ENCODE measurements at places on chromosomes 4 and X.

GRCh38 chrX:31251336-31251735 lies 179.5 kb upstream of the FTHL17 start:
- peak; percentile 12 for DNase-seq

- no peak for DNase-seq
Measured at GRCh38 chrX:13270360-13270759, 49.5 kb downstream of the ATXN3L start.

- DNase-seq, result no peak
Measured at GRCh38 chr4:173345648-173346047, 11.5 kb upstream of the HMGB2 start.

DNA sequence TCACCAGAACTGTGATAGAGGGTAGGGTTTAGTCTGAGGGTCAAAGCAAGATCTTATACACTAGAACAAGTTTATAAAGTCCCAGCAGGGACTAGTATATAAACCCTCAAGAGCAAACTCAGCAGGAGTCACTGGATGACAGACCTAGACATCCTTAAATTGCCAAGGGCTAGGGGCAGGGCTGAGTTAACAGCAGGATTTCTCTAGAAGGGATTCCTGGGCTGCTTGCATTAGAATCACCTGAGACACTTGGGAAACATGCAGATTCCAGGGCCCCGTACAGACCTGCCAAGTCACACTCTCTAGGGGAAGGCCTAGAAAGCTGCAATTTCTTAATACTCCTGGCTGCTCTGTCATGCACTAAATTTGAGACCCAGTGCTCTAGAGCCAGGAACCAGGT lies 6.6 kb upstream of the GPR50 start:
- DNase-seq, result no peak

GRCh38 chr4:74057588-74057987 lies 19.1 kb upstream of the CXCL3 start:
- no peak for DNase-seq

- no peak for DNase-seq
Measured at GRCh38 chr4:122412547-122412946, 33.7 kb downstream of the ADAD1 start.

DNA sequence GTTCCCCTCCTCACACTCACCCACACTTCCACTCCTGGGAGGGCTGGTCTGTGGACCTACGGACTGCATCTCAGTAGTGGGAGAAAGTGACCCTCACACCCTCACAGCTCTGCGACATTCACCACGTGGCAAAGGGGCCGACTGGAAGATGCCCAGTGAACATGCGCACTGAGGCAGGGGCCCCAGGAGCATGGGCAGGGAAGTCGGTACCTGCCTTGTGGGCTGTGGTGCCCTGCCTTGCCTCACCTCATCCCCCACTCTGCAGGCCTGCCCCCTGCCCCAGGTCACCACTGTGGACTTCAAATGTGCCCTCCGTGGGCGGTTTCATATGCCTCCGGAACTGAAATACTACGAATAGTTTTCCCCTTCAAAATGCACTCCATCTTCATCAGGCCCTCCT lies 46.2 kb upstream of the XAGE1B start:
- no peak for DNase-seq

- DNase-seq, result peak; percentile 4
Measured at GRCh38 chr4:74262522-74262921, 45.7 kb upstream of the EPGN start.

GRCh38 chr4:57064811-57065711 lies 45.1 kb downstream of the IGFBP7 start:
- peak; percentile 98 for DNase-seq

DNA sequence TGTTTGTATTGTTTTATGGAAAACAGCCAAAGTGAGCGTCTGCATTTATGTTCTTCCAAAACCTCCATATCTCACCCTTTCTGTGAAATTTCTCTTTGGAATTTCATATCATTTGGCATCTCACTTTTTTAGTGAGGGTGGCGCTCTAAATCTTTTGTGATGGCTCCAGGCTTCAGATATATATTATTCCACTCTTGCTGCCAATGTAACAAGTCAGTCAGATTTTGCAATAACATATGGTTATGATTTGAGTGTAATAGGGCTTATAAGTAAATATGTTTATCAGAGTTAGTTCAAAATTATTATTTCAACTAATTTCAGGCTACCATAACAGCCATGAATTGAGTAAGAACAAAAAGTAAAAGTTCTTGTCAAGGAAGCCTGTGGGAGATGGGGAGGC lies 314.7 kb downstream of the PDGFC start:
- no peak for DNase-seq

DNA sequence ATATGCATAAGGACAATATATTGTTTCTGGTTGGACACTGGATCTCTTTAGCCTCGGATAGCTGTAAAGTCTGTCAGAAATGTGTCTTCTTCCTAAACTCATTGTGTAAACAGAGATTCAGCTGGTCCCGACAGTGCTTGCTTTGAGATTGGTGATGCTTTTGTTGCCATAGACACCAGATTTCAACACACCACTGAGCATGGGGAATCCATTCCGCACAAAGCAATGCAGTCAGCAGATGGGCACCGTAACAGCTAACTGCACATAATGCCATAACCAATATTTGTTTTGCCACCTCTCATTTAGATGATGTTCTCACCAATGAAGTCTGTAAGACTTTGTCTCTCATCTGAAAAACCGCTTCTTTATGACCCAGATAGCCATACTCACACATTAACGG lies 33.3 kb upstream of the FAM47C start:
- no peak for DNase-seq

GRCh38 chr4:176230836-176231235 lies 35.5 kb upstream of the SPATA4 start:
- DNase-seq, result no peak

- no peak for DNase-seq
Measured at GRCh38 chr4:109184491-109184961, 117.9 kb downstream of the COL25A1 start.

DNA sequence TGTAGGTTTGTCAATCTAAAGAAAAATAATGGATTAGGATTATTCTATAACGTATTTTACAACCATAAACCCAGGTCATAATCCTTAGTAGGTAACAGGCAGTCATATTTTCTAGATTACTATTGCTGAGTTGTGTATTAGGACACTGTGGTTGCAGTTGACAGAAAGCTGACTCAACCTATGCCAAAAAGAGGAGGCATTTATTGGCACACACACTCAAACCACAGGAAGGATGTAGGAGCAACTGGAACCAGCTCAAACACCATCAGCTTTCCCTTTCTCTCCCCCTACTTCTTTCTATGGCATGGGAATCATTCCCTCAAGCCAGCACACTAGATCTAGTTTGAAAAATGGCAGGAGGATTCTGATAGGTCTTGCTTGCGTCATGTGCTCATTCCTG lies 136.4 kb upstream of the FAM9C start:
- peak; percentile 61 for DNase-seq

- no peak for DNase-seq
Measured at GRCh38 chr4:636628-637159, 11.3 kb downstream of the PDE6B start.

GRCh38 chrX:10423716-10424115 lies 196.7 kb downstream of the MID1 start:
- DNase-seq, result no peak

DNA sequence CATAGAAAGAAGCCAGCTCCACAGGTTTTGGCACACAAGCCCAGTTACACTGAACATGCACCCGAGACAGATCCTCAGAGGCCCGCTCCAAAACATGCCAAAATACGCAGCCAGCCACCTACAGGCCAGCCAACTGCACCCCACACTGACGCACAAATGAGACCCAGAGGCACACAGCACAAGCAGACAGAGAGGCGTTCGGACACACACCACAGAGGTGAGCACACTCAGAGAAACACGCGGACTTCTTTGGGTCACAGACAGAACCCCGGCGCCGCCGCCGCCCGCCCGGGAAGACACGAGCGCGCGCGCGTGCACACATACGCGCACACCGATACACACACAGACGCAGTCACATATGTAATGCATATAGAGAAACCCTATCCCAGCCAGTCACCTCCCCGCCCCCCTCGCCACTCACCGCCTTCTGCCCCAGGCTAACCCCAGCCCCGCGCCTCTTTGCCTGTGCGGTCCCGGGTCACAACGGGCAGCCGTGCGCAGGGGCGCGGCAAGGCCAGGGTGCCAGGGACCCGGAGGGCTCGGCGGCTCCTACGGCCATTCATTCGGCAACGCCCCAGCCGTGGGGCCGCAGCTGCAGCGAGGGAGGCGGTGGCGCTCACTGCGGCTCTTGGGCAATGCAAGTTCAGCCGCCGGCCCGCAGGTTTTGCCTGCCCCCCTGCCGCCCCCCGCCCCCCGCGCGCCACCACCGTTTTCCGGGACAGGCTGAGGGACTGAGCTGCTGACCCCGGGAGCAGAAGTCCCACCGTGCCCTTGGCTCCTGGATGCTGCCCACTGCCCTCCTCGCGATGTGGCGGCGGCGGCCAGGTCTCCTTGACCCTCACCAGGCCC lies 553 bp downstream of the SEPTIN6 start:
- DNase-seq, result peak; percentile 45

DNA sequence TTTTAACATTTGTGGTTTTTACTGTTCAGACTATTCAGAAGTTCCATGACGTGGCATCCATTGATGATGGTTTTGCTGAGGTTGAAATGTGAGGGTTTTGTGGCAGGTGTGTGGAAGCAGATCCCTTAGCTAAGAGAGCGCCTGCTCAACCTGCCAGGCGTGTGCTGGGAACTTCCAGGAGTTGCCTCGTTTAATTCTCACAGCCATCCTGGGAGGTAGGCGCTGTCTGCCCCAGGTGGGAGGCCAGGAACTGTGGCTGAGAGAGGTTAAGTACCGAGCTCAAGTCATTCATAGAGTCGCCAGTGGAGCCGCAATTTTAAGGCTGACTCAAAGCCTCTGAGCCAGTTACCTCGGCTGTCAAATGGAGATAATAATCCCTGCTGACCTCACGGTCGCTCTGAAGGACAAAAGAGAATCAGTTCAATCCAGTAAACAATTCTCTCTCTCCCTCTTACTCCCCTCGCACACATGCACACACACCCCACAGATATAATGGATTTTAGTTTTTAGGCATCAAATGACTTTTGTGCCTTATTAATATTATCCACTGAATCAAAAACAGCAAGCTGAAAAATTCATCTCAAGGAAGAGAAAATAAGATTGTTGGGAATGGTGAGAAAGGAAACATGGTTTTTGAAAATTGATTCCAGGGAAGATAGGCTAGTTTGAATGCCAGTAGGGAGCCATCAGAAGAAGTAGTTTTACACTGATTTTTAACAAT lies 171.3 kb downstream of the PTTG2 start:
- DNase-seq, result no peak
